Kidney tubule cell (primary cell): ENCODE measurements at places on chromosomes 7 and 10.

- DNase-seq = no peak
These were observed 120.1 kb upstream of the ZMIZ1 start for GRCh38 chr10:78948621-78949030.

DNA sequence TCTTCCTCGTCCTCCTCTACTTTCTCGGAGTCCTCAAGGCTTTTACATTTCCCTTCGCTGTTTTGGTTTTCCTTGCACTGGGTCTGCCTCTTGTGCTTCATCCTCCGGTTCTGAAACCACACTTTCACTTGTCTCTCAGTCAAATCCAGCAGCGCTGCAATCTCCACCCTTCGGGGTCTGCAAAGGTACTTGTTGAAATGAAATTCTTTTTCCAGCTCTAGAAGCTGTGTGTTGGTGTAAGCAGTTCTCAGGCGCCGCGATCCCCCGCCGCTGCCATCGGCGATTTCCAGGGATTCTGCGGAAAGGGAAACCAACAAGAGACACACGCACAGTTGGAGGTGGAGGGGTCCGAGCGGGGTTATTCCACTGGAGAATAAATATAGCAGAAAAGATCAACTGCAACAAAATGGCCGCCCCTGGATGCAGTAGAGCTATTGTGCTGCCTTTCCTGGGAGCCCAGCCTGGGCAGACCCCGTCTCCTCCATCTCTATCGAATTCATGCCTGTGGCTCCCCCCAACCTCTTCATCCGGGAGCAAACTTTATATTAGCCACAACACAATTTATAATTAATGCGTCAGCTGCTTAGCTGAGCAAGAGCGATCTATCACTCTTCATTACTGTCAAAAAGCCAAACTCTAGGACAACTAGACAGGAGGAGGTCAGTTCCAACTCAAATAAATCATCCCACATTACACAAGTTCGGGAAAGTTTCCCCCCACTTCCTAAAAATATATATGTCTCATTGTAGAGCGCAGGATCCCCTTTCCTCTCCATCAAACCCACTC, 1.1 kb downstream of the HOXA2 start:
- peak; percentile 41 for DNase-seq

DNA sequence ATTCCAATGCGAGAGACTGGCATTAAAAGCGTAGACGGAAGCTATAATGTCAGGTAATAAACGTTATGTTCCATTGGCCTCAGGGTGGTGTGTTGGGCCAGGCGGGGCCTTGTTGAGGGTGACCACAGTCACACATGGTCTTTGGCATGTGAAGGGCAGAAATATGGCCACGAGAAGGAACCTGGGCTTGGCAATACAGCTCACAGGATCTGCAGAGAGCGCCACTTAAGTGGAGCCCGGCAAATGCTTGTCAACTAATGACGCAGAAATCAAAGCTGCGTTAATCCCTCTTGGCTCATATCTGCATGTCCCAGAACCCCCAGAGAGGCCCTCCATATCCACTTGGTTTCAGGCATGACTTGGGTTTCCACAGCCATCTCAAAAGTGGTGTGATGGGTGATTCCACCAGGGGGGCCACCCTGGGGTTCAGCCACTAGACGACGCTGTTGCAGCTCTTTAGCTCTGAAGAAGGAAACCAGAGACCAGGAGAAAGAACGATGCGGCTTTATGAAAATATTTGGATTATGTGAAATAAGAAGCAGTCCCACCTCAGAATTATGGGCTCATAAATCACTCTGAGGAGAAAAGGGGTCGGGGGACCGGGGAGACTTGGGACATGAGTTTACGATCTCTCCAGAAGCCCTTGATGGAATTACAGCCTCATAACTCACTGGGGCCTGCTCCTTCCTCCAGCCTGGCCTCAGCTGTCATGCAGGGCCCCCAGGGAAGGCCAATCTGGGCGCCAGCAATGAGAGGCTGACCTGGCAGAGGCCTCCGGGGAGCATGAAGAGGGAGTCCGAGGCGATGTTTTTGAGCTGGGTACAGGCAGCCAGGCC, 462.5 kb downstream of the PLXNA4 start:
- DNase-seq = no peak

DNA sequence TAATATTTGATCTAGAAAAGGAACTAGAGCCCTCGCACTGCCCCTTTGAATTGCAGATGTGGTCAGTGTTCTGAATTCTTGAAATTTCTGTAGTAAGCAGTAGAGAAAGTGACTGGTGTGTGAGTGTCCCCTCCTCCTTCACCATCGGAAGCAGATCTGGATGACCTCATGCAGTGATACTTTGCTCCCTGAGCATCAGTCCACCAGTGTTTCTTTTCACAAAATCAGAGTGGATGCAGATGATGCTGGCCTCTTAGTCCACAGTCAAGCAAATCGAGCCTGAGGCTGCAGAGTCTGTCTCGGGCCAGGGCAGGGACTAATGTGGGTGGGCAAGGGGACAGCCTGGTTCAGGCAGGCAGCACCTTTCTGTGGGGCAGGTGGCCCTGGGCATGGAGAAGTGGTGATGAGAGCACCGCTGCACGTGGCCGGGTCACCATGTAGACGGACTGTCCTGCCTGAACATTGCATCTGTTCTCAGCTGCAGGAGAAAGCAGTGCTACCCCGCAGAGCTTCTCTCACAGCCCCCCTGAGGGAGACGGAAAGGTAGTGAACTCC, 5.4 kb downstream of the INSIG1 start:
- DNase-seq = no peak

DNA sequence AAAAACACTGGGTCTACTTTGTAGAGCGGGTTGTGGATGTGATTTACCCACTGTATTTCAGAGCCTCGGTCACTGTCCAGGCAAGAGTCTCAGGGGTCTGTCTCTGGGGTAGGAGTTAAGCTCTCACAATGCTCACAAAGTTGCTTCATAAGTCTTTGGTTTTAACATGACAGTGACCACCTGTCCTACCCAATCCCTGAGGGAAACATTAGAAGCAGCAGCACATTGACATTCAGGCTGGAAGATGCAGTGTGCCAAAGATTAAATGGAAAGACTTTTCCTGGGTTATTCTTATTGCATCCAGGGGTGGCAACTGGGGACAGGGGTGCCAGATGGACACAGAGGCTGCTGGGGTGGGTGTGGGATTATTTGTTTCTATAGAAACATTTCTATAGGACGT, 330.0 kb downstream of the RNLS start:
- no peak for DNase-seq

DNA sequence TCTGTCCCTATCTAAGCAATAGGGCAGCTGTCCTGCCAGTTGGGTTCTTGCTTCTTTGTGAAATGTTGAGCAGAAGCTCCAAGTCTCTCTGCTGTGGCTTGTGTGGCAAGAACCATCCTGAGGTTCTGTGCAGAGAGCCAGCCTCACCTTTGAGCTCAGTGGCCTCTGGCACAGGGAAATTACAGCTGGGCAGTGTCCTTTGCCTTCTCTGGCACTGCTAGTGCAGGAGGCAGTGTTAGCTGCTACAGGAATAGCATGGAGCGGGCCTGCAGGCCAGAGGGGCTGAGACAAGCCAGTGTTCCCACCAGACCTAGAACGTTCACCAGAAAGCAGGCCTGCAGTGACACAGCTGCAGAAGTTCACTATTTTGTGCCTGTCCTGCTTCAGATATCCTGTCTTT, 1.8 kb downstream of the PRXL2A start:
- DNase-seq = no peak

DNA sequence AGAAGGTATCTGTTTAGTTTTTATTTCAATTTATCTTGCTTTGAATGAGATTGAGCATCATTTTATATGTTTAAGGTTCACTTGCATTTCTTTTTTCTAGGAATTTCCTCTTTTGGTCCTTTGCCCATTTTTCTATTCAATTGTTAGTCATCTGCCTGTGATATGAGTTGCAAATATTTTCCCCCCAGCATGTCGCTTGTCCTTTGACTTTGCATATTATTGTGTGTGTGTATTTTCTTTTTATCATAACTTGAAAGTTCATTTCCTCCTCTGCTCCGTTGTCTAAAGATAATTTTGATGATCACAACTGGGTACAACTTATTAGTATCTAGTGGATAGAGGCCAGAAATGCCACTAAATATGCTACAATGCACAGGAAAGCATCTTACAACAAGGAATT, 132.7 kb upstream of the MDFIC start:
- no peak for DNase-seq

- DNase-seq = peak; percentile 97
These were observed 290.3 kb downstream of the TNS3 start for GRCh38 chr7:47291461-47292081.

DNA sequence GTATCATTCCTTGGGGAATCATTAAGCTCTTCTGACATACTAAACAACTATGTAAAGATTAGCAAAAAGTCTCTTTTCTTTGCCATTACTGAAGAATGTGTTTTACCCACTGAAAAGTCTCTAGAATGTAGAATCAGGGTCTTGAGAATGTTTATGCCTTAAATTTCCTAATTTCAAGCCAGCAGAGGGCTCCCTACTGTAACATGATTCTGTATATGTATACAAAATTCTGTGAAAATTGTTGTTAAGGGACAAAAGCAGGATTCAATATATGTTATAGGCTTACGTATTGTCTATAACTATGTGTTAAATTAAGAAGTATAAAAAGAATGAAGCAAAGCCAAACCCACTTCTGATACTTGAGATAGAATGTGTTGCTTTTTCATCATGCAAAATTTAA, 296.9 kb upstream of the DGKB start:
- DNase-seq = peak; percentile 4

- no peak for DNase-seq
These were observed 527.3 kb upstream of the GHITM start for GRCh38 chr10:83612050-83612449.

- peak; percentile 52 for DNase-seq
These were observed at the start of gene FRMD4A for GRCh38 chr10:14330388-14331061. TSS of gene FRMD4A (minus strand) at chr10:14330924.

- no peak for DNase-seq
These were observed 297.5 kb upstream of the ZMIZ1 start for GRCh38 chr10:78771260-78771659.

DNA sequence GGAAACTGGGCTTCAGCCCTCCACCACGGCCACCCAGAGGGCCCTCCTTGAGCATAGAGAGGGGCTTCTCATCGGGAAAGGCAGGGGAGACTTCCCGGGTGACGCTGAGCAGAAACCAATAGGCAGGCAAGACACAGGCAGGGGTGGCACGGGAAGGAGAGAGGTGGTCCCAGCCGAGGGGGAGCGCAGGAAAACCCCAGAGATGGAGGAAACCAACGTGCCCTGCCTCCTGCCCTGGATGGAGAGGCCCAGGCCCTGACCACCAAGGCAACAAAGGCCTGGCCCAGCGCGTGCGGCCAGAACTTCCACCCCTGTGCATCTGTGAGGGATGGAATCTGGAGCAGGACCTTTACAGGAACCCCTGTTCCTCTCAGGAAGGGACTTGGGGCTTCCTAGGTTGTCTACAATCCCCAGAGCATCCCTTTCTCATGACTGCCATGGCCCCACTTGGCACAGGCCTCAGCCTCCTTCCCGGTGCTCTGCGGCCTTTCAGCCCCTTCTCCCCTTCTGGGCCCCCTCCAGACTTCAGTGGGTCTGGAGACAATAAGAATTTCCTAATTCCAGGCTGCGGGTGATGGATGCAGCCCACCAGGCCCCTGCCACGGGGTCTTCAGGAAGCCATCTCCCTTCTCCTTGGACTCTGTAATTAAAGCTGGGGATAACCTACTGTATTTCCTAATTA, 137.0 kb upstream of the RET start:
- no peak for DNase-seq

- no peak for DNase-seq
These were observed 134.3 kb downstream of the AHR start for GRCh38 chr7:17432793-17433192.

DNA sequence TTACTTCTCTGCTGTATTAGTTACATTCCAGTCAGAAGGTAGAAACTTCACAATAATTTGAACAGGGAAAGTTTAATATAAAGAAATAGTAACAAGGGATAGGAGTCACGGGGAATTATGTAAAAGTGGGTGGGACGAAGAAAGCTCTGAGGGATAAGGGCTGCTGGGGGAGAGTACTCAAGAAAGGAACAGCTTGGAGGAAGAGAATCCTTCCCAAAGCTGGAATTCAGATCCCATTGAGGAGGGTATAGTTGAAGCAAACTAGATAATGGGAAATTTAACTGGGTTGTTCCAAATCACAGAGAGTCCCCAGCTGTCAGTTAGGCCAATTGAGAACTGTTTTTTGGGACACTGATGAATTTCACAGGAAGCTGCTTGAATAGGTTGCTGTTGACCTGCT, 53.2 kb upstream of the MACC1 start:
- no peak for DNase-seq

DNA sequence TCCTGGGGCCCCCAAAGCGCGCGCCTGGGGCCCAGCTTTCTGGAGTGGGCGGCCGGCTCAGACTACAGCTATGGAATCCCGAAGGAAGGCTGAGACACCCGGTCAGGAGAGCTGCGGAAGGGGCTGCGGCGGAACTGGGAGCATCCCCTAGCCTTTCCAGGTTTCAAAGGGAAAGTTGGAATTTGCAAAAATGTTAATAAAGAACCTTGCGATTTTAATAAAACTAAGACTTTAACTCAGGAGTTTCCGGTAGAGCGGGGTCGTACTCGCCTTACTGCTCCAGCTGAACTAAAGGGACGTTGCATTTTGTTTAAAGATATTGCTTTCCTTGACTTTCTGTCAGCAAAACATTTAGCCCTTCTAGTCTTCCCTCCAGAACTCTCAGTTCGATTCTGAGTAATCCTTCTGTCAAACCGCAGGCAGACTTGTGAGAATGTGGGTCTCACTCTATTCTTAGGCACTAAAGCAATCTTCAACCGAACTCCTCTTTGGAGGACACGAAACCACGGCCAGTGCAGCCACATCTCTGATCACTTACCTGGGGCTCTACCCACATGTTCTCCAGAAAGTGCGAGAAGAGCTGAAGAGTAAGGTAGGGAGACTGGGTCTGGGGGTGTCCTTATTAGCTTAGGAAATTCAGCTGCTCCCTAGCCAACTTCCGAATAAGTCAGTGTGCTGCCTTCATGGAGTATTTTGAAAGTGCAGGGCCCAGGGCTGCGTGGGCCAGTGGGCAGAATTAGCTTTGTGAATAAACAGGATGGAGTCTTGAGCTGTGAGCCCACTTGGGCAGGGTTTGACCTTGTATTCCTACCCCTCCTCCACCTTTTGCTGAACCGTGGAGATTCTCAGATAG, 1.9 kb downstream of the CYP26A1 start:
- DNase-seq = no peak

DNA sequence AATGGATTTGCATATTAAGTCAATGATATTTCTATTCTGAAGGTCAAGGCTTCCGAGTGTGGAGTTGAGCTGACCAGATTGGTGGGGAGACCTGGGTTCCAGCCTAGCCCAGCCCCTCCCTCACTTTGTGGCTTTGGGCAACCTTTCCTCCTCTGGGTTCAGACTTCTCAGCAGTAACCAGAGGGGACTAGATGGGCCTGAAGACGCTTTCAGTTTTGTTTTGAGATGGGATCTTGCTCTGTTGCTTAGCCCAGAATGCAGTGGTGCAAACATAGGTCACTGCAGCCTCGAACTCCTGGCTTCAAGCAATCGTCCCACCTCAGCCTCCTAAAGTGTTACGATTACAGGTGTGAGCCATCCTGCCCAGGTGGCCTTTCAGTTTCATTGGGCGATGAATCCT, 68.1 kb upstream of the LEP start:
- DNase-seq = no peak

GRCh38 chr7:44077681-44078091, 4.6 kb downstream of the POLM start:
- DNase-seq = peak; percentile 29

- DNase-seq = no peak
These were observed 55.0 kb downstream of the COL13A1 start for GRCh38 chr10:69856601-69857166.

GRCh38 chr7:2209961-2210323, 22.8 kb downstream of the MAD1L1 start:
- no peak for DNase-seq
